ENCODE measurements at places on chromosomes 3 and 15.

- DNase-seq = no peak
These were observed 27.2 kb upstream of the VPS33B start for GRCh38 chr15:91049378-91050127.

GRCh38 chr15:71352765-71353164 is 237.5 kb downstream of the THSD4 start:
- DNase-seq = no peak

DNA sequence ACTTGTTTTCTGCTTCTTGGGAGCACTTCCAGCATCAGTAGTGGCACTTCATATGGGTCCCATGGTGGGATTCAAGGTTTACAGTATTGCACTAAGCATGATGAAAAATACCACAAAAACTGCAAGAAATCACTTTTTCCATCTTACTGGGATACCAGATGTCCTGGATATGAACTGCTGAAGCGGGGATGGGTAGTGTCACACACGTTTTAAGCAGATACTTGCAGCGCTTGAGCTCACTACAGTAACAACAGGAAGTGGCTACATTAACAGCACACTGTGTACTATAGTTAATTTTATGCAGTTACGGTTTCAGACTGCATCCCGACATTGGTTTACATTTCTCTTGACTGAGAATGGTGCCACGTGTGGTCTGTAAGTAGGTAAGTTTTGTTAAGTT is 3.5 kb upstream of the ISG20 start:
- DNase-seq = no peak

- no peak for DNase-seq
These were observed 59.1 kb upstream of the COL8A1 start for GRCh38 chr3:99579246-99579645.

- no peak for DNase-seq
These were observed 59.9 kb upstream of the KLF13 start for GRCh38 chr15:31266712-31267111.

DNA sequence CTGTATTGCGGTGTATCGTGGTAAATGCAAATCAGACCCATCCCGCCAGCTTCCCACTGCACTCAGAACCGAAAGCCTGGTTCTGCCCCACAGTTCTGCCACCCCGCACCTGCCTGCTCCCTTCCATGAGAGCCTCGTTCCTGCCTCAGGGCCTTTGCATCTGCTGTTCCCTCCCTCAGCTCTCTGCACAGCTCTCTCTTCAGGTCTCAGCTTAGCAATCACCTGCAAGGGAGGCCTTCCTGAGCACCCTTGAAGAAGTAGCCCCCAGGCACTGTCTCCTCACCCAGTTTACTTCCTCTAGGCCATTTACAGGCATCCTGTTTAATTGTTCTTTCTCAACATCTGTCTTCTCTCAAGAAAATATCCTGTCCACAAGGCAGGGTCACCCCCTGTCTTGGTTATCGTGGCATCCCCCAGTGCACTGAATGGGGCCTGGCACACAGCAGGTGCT is 13.3 kb upstream of the IQSEC1 start:
- DNase-seq = no peak

DNA sequence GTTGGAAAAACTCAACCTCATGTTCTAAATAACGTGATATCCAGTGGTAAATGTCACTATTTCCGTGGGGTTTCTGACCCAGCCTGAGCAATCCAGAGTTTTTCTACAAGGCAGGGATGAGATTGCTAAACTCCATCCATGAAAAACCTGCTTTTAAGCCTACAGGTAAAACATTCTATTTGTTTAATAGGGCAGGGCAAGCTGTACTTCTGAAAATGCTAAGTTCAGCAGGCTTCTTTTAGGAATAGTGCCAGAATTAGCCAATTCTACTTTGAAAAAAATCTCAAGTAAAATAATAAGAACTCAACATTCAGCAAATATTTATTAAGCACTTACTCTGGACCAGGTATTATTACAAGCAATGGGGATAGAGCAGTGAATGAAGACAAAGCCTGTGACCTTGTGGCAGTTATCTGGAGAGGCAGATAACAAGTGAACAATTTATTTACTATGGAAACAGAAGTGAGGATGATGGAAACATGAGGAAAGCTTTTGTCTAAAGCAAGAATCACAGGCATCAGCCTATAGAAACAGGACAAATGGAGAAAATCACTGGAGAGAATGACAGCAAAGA is 13.3 kb downstream of the RPSA start:
- no peak for DNase-seq

DNA sequence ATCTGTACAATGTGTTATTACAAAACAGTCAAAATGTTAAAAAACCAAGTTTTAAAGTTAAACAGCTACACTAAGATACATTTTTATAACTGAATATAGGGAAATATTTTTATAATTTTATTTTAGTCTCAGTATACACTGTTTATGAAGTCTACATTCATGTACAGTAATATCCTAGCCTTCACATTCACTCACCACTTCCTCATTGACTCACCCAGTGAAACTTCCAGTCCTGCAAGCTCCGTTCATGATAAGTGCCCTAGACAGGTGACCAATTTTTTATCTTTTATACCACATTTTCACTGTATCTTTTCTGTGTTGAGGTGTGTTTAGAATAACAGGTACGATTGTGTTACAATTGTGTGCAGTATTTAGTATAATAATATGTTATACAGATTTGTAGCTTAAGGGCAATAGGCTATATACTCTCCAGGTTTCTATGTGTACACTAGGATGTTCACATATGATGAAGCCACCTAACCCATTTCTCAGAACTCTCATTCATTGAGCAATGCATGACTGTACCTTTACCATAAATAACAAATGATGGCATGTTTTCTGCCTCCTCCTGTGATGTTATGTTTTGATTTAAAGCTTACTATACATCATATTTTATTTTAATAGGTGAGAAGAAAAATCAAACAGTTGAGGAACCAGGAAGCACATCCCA is 388.4 kb upstream of the NDN start:
- no peak for DNase-seq

- no peak for DNase-seq
These were observed 16.8 kb upstream of the OCA2 start for GRCh38 chr15:28115871-28116270.

DNA sequence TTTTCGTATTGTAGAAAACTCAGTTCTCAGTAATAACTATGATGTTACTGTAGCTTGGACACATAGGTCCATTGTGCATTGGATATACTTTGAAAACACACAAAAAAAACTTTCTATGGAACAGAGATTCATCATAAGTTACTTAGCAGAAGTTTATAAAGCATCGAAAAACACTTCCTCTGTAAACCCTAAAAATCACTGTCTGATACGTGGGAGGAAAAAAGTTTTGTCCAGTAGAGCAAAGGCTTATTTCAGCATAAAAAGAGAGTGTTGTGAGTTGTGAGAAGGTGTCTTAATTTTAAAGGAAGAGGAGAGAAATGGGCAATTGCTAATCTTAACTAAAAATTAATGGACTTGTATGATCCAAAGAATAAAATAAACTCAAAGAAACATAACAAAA is 64.8 kb downstream of the OSTN start:
- no peak for DNase-seq

- no peak for DNase-seq
These were observed 11.7 kb upstream of the MUSTN1 start for GRCh38 chr3:52846432-52846965.

GRCh38 chr15:84818261-84819131 is 1.3 kb downstream of the ALPK3 start:
- DNase-seq = no peak

- no peak for DNase-seq
These were observed 20.6 kb upstream of the KCTD6 start for GRCh38 chr3:58471025-58471887.

DNA sequence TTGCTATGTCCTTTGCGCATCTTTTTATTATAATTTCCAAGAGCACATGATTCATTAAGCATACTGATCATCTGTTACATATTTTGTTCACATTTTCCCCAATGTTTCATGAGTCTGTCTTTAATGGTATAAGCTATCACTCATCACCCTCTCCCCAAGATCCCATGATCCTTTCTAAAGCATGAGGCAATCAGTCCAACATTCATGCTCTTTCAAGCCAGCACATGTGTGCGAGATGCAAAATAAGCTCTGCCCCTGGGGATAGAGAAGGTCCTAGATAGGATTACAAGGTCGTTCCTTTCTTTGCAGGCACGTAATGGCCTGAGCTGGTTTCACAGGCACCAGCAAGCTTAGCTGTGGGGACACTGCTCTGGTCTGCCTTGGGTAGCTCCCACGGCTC is 32.2 kb upstream of the B3GNT5 start:
- no peak for DNase-seq

DNA sequence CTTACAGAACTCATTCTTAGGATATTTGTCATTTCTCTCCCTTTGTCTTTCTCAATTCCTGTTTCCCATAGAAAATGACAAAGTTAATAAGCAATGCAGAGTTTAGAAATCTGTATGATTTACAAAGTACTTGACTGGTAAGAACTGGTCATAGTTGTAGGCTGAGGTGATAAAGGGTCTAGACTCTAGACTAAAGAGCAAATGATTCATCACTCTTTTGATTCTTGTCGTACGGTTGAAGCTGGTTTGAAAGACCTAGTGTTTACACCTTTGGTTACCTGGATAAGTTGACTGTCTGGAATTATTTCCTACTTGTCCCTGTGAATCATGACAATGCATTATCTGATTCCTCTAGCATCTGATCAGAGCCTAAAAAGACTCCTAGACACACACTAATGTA is 58.9 kb upstream of the TP63 start:
- DNase-seq = no peak

DNA sequence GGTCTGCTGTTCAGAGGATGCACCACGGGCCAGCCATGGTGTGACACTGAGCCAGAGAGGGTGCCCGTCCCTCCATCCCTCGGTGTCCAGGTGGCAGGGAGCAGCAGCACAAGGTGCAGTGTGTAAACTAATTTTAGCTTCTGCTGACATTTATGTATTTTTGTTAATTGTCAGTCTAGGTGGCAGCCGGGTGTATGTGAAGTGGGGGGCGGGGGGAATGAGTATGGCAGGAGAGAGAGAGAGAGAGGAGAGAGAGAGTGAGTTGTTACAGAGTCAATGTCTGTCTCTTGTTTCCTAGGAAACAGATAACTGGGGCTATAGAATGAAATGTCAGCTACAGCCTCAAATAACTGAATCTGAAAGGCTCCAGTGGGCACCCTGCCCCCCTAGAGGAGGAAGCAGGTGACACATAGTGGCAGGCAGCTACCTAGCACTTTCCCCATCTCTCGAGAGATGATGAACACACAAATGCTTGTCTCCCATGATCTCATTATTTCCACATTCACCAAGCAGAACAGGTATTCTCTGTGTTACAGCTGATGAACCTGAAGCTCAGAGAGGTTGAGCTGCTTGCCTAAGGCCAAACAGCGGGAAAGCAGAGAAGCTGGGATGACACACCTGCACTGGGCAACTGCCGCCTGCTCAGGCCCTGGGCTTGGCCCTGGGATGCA is 24.7 kb downstream of the RASGRF1 start:
- DNase-seq = no peak

GRCh38 chr3:27125821-27126501 is 243.2 kb downstream of the NEK10 start:
- DNase-seq = no peak

DNA sequence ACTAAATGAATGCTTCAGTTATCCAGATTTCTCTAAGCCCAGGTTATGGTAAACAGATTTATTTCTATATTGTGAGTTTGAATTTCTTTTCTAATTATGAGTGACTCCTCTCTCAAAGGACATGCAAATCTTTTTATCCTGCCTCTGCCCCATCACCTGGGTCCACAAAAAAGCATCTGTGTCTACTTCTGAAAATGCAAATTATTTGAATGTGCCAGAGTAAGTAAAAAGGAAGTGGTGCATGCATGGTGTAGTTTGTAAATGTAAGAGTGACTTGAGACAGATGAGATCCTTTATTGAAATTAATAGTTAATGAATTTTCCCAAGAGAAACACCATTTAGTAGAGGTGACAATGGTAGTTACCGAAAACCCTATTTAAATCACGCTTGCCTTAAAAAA is 26.9 kb downstream of the MCTP2 start:
- DNase-seq = no peak

GRCh38 chr15:58217460-58217859 is 79.3 kb downstream of the AQP9 start:
- no peak for DNase-seq

- no peak for DNase-seq
These were observed 330.5 kb upstream of the KCNMB2 start for GRCh38 chr3:178205740-178206139.

DNA sequence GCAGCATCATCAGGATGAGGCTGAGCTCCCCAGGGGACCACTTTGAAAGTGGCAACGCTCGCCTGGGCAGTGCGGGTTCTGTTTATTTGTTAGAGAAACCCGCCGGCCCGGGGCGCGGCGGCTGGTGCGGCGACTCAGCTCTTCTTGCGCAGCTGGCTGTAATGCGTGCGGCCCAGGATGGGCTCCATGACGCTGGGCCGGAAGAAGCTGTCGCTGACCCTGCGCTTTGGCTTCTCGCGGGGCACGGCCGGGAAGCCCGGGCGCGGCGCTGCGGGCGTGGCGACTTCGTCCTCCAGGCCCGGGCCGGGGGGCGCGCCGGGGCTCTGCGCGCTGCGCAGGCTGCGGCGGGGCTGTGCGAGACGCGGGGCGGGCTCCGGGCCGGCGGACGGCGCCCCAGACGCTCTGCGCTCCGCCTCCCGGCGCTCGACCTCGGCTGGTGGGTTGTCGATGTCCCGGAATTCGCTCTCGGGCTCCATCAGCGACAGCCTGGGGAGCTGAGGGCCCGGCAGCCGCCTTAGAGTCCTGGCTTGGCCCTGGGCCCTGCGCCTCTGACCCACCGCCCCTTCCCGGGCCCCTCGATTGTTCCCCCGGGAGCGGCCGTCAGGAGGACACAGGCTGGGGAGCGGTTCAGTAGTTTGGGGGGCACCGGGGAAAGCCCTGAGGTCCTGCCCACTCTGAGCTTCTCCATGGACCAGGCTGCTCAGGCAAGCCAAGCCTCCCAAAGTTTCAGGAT is 10.3 kb upstream of the KIF7 start:
- no peak for DNase-seq

DNA sequence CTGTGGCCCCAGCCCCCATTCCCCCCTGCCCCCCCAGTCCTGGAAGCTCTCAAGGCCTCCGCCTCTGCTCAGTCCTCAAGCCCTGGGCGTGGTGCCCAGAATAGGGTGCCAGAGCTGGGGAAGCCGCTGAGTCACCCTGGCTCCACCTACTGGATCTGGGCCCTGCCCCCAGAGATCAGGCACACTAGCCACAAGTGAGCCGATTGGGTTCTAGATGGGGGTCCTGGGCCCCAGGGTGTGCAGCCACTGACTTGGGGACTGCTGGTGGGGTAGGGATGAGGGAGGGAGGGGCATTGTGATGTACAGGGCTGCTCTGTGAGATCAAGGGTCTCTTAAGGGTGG is 5.7 kb downstream of the EIF4G1 start:
- DNase-seq = peak; percentile 55

Measured in esophagus squamous epithelium (tissue), 5 donors.